ENCODE measurements at places on chromosomes 1 and 21. TPM values are rescaled to one million over a fixed set of nuclear protein-coding genes. Genes with fewer than 3 reads are reported as not detected.

MR1 gene
- total RNA-seq, result 21.1 TPM

SMPDL3B gene
- not detected for total RNA-seq

PLA2G5 gene
- not detected for total RNA-seq

NOC2L gene
- 68.7 TPM for total RNA-seq

TMEM54 gene
- total RNA-seq, result 47.5 TPM

HTR1D gene
- total RNA-seq, result 4.6 TPM

KIAA1614 gene
- 3.8 TPM for total RNA-seq

NPPB gene
- total RNA-seq, result 6.5 TPM

GPA33 gene
- total RNA-seq, result 0.24 TPM

GRCh38 chr1:238252033-238252802, 361.5 kb upstream of the ZP4 start:
- peak; percentile 77 for DNase-seq

GRCh38 chr21:46621457-46622182, 13.9 kb upstream of the PRMT2 start:
- DNase-seq, result no peak

DNA sequence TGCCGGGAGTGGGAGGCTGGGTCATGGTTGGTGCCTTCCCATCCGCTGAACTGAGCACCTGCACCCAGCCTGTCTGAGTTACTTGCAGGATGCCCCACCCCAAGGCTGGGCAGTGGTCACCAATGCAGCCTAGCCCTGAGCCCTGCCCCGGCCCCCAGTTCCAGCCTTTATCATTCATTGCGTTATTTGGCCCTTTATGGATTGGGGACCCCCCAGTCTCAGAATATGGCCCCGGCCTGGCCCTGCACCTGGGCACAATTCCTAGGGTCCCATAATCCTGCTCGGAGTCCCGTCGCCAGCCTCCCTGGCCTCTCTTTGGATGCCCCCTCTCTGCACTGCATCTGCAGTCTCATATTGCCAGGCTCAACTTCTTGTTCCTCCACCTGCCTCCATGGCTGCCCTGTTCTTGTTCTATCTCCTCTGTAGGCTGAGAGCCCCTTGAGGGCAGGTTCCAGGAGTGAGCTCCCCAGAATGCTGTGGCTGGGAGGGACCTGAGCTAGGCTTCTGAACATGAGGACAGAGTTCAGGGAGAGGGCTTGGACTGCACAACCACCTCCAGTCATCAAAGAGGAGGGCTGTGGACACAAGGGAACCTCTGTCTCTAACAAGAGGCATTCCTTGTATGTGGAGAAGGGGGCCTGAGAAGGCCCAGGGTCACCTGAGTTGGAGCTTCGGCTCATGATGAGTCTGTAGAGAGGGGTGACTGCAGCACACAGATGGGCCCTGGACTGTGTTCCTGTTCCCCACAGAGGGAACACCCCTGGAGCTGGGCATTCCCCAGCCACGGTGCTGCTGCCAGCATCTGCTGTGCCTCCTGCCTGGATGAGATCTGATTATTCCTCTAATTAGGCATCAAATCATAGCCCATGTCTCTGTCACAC, 1.1 kb upstream of the KNCN start:
- DNase-seq, result no peak

DNA sequence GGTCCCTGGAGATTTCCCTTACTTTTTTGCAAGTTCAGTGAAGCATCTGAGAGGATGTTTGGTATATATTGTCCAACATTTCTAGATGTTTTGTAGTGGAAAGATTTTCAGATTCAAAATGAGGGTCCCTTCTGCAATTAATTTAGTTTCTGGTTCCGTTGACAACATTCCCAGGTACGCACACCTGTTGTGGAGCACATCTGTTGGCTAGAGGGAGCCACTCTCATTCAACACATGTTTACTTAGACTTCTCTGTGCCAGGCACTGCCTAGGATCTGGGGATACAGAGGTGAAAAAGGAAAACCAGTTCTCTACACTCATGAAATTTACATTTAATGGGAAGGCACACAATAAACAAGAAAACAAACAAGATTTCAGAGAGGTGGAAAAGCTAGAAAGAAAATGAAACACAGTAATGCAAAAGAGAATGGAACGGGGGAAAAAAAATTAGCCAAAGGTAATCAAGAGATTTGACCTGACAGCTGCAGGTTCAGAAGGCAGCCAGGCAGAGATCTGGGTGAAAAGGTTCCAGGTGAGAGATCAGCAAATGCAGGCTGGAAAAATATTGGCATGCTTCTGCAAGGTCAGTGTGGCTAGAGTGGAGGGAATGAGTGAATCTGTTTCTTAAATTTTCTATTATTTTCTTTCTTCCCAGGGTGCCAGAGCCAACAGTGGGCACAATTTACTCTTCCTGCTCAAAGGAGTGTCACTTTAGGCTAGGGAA, 48.4 kb upstream of the KAZN start:
- no peak for DNase-seq

DNA sequence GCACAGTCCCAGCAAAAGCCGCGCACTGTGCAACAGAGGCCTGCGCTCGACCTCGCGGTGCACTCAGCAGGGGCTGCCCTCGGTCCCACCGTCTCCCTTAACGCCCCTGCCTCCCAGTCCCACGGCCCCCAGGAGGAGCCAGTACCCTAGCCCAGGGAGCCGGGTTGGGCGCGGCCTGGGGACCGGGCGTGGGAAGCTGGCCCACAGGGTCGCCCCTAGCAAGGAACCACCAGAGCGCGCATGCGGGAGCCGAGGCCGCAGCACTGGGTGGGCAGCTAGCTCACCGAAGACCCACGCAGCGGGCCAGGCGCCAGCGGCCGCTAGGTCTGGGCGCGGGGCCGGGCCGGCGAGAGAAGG, 21.6 kb upstream of the ZNF678 start:
- DNase-seq, result no peak

- DNase-seq, result peak; percentile 38
Observed at GRCh38 chr1:43932786-43933385, 715 bp upstream of the ARTN start.

GRCh38 chr1:212771341-212771740, 20.2 kb downstream of the NSL1 start:
- DNase-seq, result no peak

DNA sequence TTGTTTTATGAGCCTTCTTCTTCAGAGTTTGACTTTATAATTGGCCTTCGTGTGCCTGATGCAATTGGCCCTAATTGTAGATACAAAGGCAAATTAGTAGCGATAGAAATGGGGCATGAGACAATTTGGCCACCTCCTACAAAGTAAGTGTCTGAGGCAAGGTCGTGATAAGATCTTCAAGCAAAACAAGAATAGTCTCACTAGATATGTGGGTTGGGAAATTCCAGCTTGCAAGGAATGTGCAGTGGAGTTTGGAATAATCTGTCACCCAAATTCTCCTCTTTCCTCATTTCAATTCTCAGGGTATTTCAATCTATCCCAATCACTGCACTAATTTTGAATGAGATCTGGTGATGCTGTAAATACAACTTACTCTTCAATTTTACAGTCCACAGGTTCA, 11.4 kb upstream of the TSNAX start:
- DNase-seq, result no peak

DNA sequence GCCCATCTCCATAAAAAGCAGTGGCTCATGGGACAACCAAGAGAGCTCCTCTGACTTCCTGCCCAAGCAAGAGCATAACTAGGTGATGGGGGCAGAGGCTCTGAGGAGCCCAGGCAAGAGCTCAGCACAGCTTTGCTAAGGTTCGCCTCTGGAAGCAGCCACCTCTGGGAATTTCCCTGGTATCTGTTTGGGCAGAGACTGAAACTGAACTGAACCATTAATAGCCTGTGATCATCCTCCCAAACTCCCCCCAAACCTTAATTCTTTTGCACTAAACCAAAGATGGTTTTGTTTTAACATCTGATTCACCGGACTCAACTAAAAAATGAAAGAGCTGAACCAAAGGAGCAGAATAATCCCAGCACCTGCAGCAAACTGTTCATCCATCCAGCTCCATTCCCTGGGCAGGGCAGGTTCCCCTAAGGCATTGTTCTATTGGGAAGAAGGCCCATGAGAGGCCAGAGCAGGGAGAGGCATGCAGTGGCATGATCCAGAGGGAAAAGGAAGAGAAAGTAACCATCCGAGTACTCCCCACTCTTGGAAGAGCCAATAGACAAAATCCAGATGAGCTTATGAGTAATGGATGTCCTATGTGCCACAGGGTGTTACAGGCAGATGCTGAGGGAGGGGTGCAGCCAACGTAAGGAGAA, 77.8 kb upstream of the KAZN start:
- no peak for DNase-seq

- peak; percentile 14 for DNase-seq
Observed at GRCh38 chr1:71307451-71307850, 226.6 kb upstream of the ZRANB2 start.

GRCh38 chr1:19384113-19384512, 72.0 kb downstream of the SLC66A1 start:
- DNase-seq, result peak; percentile 4

DNA sequence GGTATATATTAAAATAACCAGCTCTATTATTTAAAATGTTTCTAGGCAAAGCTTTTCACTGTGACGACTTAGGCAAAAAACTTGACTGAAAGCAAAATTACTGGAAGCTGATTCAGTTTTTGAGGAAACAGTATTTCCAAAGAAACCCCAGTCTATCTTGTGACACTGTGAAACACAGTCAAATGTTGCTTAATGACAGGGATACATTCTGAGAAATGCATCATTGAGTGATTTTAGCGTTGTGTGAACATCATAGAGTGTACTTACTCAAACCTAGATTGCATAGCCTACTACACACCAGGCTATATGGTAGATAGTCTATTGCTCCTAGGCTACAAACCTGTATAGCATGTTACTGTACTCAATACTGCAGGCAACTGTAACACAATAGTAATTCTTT, 116.9 kb upstream of the KCNK1 start:
- no peak for DNase-seq

DNA sequence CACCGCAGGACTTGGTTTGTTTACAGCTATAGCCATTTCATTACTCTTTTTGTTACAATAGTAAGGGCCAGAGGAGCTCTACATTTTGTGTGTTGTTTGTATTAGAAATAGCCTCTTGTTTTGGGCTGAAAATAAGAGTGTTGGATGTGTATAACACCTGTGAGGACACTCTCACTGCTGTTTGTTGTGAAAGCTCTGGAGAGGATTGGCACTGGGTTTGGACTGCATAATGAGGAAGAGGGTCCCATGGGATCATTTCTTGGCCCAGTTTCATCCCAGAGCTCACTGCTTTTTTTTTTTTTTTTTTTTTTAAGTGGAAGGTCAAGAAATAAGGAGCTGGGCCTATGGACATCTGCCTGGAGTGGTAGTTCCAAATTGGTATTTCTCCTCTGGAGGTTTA, 61.6 kb upstream of the KIAA0040 start:
- DNase-seq, result no peak

GRCh38 chr1:229031061-229031460, 239.8 kb upstream of the RAB4A start:
- DNase-seq, result no peak
